ENCODE measurements at places on chromosomes 7 and 10.

DNA sequence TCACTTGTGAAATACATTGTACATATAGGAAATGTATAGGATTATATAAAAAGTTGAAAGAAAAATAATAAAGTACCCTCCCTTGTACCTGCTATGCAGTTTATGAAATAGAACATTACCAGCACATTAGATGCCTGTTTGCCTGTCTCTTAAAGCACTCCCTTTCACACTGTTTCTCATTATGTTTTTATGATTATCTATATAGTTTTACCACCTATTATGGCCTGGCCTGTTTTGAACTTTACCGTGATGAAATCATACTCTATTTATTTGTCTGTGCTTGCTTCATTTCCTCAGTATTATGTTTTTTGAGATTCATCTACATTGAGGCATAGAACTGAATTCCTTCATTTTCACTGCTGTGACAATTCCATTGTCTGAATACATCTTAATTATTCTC is 41.1 kb downstream of the DGKB start:
- DNase-seq: no peak

DNA sequence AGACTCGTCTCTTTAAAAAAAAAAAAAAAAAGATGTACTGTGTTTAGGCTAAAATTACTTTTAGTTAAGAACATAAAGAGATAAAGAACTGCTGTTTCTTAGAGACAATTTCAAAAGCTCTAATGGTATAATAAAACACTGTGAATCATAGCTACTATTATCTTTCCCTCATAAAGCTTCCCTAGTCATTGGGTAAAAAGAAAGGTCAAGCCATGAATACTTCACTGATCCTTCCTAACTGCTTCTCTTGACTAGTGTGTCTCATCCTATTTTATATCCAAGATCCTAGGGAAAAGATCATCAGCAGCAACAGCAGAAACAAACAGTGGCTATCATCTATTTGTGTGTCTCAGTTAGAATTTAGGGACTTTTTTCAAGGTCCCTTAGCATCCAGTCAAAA is 10.5 kb downstream of the YME1L1 start:
- DNase-seq: no peak

DNA sequence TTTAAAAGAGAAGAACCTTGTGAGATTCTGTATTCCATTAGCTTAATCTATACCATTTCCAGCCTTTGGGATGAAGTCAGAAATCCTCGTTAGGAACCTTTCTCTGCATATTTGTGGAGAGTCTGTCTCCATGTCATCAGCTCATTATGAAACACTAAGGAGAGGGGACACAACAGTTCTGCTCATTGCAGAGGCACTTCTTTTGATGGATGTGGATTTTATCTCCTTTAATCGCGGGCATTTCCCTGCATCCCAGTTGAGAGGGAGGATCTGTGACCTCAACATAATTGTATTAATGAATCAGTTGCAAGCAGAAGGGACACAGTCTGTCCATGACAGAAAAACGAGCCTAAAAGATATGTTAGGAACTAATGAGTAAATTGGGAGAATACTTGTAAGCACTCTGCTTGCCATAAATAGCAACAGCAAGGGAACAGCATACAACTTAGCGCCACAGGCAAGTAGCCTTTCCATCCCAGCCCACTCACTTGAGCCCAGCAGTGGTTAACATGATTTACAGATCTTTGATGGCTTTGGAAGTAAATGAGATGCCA is 37.9 kb downstream of the SORCS1 start:
- DNase-seq: no peak

DNA sequence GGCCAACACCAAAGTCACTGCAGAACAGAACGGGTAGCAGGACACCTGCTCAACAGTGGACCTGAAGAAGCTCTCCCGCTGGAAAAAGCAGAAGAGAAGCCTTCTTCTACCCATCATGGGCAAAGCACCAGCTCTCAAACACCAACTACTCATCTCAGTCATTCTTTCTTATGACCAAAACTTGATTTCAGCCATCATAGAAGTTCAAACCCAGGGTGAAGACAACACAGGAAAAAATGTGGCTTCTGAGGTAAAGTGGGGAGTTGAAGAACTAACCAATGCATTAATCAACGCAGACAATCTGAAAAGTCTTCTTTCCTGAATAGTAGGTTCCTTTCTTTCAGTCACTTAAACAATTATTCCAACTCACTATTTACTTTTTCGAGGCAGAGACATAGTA is 83.3 kb downstream of the ELMO1 start:
- DNase-seq: no peak

DNA sequence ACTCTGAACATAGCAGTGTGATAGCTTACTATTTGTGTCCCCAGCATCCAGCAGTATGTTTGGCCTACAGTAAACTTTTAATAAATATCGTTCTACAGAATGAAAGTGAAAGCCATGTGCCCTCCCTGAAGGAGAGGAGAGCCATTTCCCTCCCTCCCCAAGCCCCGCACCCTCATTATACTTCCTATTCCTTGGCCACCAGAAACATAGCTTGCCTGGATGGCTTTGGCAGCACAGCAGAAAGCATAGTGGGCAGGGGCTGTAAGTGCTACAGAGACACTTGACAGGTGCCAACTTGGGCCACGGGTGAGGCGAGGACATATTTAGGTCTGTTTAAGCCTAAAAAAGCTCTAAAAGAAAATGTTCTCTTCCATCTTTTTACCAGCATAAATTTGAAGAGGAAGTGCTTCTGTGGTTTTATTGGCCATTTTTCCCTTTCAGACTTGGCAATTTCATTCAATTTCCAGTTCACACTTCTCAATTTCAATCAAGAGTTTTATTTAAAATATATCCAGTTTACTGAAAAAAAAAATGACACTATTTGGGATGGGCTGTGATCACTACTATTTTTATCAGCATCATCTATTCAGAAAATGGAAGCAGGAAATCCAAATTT is 12.7 kb downstream of the HHEX start:
- no peak for DNase-seq

DNA sequence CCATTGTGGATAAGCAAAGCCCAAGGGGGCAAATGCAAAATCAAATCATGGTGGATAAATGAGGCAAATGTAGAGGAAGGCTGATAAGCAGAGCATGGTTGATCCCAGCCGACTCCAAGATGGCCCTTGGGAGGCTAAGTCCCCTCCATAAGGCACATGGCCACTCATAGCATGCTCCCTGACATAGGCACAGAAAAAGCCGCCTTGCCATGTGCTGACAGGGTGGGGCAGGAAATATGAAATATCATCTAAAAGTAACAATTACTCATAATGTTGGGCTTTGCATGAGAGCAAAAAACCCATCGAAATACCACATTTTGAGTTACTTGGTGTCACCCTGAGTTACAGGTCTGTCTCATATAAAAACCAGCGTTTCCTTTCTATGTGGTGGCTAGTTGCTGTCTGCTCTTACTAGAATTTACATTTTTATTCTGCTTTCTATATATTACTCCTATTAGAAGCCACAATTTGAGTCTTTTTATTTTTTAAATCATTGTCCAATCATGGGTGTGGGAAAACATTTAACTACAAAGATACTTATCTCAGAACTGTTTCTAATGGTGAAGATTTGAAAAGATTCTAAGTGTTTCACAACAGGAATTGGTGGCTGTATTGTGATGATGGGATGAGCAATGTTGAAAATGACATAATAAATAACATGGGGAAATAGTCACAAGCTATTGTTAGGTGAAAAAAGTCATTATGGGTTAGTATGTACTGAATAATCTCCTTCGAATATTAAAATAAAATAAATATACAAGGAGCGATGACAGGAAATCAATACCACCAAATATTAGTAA is 102.7 kb downstream of the CUBN start:
- DNase-seq: peak; percentile 64

GRCh38 chr7:151642746-151643145 is 123.1 kb upstream of the RHEB start:
- DNase-seq: no peak

DNA sequence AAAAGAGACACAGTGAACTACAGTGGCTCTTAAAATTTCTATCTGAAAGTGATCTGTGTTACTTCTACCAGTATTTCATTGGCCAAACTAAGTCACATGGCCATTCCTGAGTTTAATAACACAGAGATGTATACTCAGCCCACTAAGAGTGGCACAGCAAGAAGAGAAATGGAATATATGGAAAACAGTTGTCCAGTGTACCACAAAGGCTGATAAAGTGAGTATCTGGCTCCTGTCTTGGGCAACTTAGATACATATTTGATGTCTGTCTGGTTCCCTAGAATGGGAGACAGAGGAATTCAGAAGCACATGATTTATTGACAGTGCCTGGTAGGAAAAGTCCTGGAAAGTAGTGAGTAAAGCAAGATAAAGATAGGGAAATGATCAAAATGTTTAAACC is 10.1 kb upstream of the PON1 start:
- DNase-seq: peak; percentile 5

- no peak for DNase-seq
Measured at GRCh38 chr7:6607651-6608051, 7.8 kb upstream of the ZNF853 start.

GRCh38 chr10:110841767-110842267 is 29.9 kb upstream of the PDCD4 start:
- DNase-seq: no peak

DNA sequence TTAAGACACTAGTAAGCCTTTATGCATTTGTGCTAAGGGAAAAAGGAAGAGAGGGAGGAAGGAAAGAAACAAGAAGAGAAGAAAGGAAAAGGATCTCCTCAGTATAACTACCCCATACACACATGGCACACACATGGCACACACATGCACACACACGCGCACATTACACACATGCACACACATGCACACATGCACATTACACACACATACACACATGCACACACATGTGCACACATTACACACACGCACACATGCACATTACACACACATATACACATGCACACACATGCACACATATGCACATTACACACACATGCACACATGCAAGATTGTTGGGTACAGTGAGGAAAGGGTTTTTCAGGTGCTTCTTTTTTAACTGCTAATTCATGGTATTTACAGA is 311.2 kb downstream of the SKIDA1 start:
- no peak for DNase-seq

- DNase-seq: peak; percentile 91
Measured at GRCh38 chr7:123727071-123727837, 21.5 kb downstream of the WASL start.

DNA sequence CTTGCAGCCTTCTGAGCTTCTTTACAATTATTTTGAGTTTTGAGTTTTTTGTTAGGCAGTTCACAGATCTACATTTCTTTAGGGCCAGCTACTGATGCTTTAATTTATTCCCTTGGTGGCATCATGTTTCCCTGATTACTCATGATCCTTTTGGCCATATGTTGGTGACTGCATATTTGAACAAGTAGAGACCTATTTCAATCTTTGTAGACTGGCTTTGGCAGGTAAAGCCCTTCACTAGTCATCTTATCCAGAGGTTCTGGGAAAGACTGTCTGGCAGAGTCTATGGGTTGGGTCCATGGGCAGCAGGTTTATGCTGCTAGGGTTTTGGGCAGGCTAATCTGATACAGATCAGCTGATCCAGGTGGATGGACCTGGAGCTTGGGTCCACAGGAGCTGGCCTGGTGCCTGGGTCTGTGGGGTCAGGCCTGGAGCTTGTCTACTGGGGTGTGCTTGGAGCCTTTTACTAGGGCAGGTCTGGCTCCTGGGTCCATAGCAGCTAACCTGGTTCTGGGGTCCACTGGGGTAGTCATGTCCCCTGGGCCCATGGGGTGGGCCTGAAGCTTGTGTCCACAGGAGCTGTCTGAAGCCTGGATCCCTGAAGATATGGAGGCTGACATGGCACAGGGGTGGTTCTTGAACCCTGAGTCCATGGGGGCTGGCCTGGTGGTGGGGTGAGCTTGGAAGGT is 72.7 kb downstream of the GPR85 start:
- DNase-seq: peak; percentile 18

DNA sequence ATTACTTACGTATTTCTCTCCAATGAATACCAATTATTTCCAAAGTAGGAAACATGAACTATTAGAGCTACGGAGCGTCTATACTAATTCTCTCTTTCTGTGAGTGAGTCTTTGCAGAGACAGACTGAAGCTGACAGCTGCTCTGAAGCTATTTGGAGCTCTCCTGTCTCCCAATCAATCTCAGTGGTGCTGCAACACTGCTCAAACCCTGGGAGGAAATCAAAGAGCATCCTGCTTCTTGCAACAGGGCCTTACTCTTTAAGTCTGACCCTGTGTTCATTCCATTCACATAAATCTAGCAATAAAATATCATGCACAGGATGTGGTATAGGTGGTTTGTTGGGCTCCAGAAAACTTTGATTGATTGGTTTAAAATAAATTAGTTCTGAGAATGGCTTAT is 685.7 kb upstream of the IGFBP3 start:
- no peak for DNase-seq

DNA sequence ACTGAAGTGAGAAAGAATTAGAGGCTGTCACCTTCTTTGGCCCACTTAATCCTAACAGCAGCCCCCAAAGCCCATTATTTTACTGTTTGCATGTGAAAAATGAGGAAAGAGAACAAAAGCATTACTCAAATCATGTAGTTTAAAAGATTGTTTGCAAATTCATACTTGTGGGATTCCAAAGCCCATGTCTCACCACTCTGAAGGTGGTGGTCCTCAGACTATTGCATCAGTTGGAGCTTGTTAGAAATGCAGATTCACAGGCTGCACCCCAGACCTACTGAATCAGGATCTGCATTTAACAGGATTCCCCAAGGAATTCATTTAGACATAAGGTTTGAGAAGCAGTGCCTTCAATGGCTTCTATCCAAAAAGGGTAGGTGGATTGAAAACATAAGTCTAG is 93.7 kb upstream of the PDE1C start:
- DNase-seq: peak; percentile 43

- DNase-seq: no peak
Measured at GRCh38 chr7:37635346-37635745, 48.2 kb upstream of the GPR141 start.
